ENCODE measurements at places on chromosomes 5 and 9.

DNA sequence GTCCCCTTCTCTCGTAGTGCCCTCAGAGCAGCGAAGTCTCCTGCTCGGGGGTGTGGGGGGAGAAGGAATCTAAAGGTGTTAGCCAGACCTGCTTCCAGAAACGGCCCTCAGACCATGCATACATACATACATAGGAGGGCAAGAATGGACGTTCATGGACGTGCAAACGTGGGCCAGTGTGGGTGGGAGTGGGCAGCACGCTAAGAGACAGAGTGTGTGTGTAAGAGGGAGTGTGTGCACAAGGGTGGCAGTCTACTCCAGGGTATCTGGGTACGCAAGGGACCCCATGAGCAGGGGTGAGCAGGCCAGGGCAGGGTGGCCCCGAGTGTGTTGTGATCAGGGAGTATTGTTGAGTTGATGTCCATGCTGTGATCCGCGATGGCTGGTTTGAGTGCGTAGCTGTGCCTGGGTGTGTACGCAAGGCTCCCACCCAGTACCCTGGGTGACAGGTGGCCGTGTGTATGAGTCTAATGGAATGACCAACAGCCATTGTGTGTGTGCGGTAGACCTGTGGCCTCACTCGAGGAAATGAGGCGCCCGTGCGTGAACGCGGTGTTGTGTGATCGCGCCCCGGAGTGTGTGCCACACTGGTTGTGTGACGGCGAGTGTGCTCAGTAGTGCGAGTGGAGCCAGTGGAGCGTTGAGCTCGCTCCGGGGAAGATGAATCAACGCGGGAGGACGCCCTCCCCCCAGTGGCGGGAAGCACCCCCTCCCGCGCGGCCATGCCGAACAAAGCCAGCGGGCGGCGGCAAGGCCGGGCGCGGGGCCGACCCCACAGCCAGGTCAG lies 826 bp downstream of the GPRIN1 start:
- DNase-seq = no peak

GRCh38 chr5:111735583-111736270 lies 21.3 kb downstream of the NREP start:
- peak; percentile 96 for DNase-seq

DNA sequence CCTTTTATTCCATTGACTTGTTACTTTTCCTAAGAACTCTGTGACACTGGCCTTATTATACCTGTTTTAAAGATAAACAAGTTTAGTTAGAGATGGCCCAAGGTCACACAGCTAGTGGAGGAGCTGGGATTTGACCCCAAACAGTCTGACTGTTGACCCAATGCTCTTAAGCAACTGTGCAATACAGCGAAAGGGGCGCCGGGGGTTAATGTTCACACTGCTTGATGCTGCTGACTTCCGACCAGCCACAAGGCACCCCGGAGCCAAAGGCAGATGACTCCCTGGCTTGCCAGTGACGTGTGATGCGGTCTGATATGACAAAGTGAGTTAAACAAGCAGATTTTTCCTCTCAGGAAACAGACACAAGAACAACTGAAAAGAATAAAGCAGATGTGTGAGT lies 23.9 kb downstream of the PIK3R1 start:
- DNase-seq = no peak

GRCh38 chr5:106940301-106940846 lies 730.4 kb downstream of the EFNA5 start:
- no peak for DNase-seq
